ENCODE measurements at places on chromosomes 4 and X. TPM values are rescaled to one million over a fixed set of nuclear protein-coding genes. Genes with fewer than 3 reads are reported as not detected.

- no peaks in the 10 kb centered on the region for H3K27me3 ChIP-seq
- H3K36me3 ChIP-seq: no peaks in the 10 kb centered on the region
- no peak overlapping the region for H3K4me3 ChIP-seq
- no peak overlapping the region for H3K27ac ChIP-seq
- DNase-seq: no peak
Observed at GRCh38 chr4:141080668-141081067, 52.6 kb downstream of the RNF150 start.

- no peaks in the 10 kb centered on the region for H3K27me3 ChIP-seq
- no peaks in the 10 kb centered on the region for H3K4me1 ChIP-seq
- no peak overlapping the region for H3K4me3 ChIP-seq
- H3K27ac ChIP-seq: no peak overlapping the region
Observed at GRCh38 chrX:22481436-22481835, 208.7 kb downstream of the CBLL2 start.

- H3K27ac ChIP-seq: no peak overlapping the region
- no peak overlapping the region for H3K4me3 ChIP-seq
- H3K36me3 ChIP-seq: no peaks in the 10 kb centered on the region
- DNase-seq: no peak
- H3K27me3 ChIP-seq: no peaks in the 10 kb centered on the region
Observed at GRCh38 chrX:153649915-153650782, 3.1 kb downstream of the DUSP9 start.

DNA sequence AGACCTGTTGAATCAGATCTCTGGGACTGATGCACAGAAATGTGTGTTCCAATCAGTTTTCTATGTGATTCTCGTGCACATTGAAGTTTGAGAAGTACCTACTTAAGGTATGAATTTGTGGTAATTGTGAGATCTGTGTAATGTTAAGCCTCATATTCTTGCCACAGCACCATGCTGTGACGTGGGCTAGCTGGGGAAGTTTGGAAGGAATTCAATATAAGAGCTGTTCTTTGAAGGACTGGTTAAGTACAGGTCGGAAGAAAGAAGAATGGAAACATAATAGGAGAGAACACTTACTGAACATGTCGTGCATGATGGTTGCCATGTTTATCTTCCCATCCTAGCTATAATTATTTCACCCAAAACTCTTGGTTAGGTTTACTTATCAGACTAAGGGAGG lies 79.7 kb upstream of the CXXC4 start:
- no peak for DNase-seq
- H3K27me3 ChIP-seq: no peaks in the 10 kb centered on the region
- no peak overlapping the region for H3K27ac ChIP-seq
- no peaks in the 10 kb centered on the region for H3K4me1 ChIP-seq
- H3K36me3 ChIP-seq: no peaks in the 10 kb centered on the region

GRCh38 chr4:9924750-9925149 lies 96.5 kb downstream of the SLC2A9 start:
- no peak for DNase-seq
- no peaks in the 10 kb centered on the region for H3K36me3 ChIP-seq
- no peaks in the 10 kb centered on the region for H3K4me1 ChIP-seq
- no peak overlapping the region for H3K27ac ChIP-seq
- H3K4me3 ChIP-seq: no peak overlapping the region

- H3K27ac ChIP-seq: no peak overlapping the region
- no peaks in the 10 kb centered on the region for H3K36me3 ChIP-seq
- H3K4me3 ChIP-seq: no peak overlapping the region
- H3K4me1 ChIP-seq: no peaks in the 10 kb centered on the region
Observed at GRCh38 chr4:167645358-167645757, 411.1 kb upstream of the SPOCK3 start.

- no peaks in the 10 kb centered on the region for H3K36me3 ChIP-seq
- no peak for DNase-seq
- H3K4me1 ChIP-seq: no peaks in the 10 kb centered on the region
- no peak overlapping the region for H3K27ac ChIP-seq
Observed at GRCh38 chr4:34964613-34965012, 1279.7 kb downstream of the ARAP2 start.

DNA sequence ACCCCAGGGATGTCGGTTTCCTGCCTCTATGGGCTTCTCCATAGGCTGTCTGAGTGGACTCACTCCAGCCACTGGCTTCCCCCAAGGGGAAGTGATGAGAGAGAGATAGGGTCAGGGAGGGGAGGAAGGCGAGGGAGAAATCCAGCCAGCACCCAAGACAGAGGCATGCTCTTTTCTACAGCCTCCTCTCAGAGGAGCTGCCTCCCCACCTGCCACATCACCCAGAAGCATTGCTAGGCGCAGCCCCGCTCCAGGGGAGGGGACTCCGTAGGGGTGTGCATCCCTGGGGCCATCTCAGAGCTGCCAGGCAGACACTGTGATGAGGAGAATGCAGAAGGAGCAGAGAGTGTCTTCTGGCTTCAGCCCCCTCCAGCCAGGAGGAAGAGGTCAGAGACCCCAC lies 109.5 kb upstream of the NKX1-1 start:
- H3K27me3 ChIP-seq: no peaks in the 10 kb centered on the region
- H3K36me3 ChIP-seq: no peaks in the 10 kb centered on the region
- no peak for DNase-seq
- no peak overlapping the region for H3K4me3 ChIP-seq
- H3K4me1 ChIP-seq: no peaks in the 10 kb centered on the region
- no peak overlapping the region for H3K27ac ChIP-seq

DNA sequence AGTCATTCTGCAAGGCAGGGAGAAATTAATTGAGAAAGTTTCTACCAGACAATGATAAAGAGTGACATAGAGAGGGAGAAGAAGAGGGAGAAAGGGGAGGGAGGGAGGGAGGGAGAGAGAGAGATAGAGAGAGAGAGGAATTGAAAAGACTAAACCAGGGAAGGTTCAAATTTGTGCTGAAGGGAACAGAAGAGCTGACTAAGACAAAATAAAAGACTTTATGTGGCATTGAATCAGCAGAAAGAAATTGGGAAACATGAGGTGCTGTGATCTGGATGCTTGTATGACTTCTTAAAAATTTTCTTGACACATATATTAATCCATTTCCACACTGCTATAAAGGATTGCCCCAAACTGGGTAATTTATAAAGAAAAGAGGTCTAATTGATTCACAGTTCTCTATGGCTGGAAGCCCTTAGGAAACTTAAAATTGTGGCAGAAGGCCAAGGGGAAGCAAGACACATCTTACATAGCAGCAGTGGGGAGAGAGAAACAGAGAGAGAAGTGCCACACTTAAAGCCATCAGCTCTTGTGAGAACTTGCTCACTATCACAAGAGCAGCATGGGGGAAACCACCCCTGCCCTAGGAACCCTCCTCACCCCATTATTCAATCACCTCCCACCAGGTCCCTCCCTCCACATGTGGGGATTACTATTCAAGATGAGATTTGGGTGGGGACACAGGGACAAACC lies 13.5 kb upstream of the CXCL6 start:
- no peaks in the 10 kb centered on the region for H3K27me3 ChIP-seq
- H3K4me1 ChIP-seq: no peaks in the 10 kb centered on the region
- no peaks in the 10 kb centered on the region for H3K36me3 ChIP-seq
- no peak overlapping the region for H3K4me3 ChIP-seq
- H3K27ac ChIP-seq: no peak overlapping the region

DNA sequence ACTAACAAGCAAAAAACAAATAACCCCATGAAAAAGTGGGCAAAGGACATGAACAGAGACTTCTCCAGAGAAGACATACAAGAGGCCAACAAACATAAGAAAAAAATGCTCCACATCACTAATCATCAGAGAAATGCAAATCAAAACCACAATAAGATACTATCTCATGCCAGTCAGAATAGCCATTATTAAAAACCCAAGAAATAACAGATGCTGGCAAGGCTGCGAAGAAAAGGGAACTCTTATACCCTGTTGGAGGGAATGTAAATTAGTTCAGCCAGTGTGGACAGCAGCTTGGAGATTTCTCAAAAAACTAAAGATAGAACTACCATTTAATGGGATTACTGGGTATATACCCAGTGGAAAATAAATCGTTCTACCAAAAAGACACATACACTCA lies 79.6 kb downstream of the MAPK10 start:
- no peak overlapping the region for H3K27ac ChIP-seq
- DNase-seq: no peak
- no peak overlapping the region for H3K4me3 ChIP-seq
- H3K27me3 ChIP-seq: no peaks in the 10 kb centered on the region
- no peaks in the 10 kb centered on the region for H3K36me3 ChIP-seq

GRCh38 chr4:24896056-24896455 lies 16.8 kb downstream of the CCDC149 start:
- no peak for DNase-seq
- no peaks in the 10 kb centered on the region for H3K36me3 ChIP-seq
- H3K4me1 ChIP-seq: no peaks in the 10 kb centered on the region

RAB28 gene
- total RNA-seq: 12.2 TPM

MAGEA4 gene
- total RNA-seq: not detected

MAP7D2 gene
- 0.13 TPM for total RNA-seq

SULT1B1 gene
- total RNA-seq: not detected

PPBP gene
- total RNA-seq: not detected

HPGDS gene
- total RNA-seq: not detected
